Activated CD4-positive, alpha-beta T cell treated with anti-CD3 and anti-CD28 coated beads, Interleukin-2, Interleukin-4, amounts not matched to agents 100 ng/mL and 50 ng/mL, durations not matched to agents 16 hours and 8 hours (primary cell): ENCODE measurements at places on chromosomes 1 and 21.

DNA sequence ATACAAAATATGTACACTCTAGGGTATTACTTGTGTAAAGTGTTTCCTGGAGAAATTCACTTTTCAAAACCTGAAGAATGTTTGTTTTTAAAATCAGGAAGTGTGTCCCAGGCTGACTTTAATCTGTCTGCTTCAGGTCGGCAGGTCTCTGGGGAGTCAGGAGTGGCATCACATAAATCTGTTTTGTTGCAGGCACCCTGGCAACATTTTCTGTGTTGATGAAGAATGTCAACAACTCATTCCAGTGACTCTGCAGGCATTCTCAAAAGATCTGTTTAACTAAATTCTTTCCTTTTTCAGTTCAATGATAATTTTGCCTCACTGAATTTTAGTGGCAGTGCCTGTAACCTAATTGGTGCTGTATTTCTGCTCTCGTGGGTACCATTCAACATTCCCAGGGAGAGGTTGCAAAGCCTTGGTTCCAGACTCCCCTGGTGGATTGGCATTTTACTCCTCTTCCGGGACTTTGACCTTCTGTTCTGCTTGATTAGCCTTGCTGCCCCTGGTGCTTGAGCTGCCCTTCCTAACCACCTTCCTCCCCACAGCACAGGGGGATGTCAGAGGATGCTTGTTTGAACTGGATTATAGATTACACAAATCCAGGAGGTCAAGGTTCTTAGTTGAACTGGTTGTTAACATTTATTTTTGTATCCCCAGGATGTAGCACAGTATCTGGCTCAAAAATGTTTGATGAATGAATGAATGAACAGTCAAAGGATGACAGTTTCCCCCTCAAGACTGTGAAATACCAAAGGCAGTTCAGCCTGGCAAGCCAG is 55.4 kb upstream of the LPGAT1 start:
- DNase-seq: no peak

DNA sequence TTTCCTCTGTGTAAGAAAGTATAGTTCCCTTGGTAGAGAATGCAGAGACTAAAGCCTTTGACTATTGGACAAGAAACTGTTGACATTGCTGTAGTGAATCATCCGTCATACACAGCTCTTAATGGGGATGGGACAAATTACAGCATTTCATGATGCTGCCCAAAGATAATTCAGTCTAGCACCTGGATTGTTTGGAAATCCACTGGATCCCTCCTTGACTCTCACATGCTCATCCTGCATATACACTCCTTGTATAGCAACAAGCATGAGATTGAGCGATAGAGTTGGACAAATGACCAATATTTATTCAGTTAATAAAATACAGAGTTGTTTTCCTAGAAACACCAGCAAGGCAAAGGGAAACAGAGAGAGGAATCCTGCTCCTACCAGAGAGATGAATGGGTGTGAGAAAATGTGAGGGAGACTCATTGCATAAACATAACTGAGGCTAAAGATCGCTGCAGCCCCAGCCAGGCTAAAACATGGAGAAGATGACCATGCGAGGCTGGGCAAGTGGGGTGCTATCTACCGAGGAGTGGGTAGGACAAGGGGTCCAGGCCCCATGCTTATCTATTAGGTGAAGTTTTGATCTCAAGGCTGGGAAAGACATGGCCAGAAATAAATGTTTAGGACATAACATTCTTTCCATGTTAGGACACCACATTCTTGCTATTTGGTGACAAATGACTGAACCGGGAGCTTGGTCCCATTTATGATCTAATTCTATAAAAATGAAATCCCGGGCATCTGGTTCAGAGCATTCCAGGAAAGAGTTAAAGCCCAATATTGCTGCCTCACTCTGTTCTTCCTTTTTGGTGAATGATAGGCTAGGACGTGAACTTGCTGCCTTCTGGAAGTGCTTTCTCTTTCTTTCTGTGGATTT is 153.2 kb downstream of the TGFB2 start:
- DNase-seq: no peak

DNA sequence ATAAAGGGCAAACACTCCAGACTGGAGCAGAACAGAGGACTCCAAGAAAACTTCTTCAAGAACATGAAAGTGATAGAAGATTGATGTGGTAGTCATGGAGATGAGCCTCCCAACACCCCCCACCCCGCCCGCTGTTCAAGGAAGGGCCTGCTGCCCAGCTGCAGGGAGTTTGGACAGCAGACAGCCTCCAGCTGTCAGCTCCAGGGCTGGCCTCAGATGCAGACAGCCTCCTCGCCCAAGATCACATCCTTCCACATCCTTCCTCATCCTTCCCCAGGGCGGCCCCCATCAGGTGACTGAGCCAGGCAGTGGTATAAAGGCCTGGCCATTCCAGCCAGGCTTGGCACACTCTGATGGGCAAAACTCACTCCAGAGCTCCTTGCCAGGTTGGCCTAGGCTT is 24.6 kb downstream of the HMGN2 start:
- DNase-seq: no peak

DNA sequence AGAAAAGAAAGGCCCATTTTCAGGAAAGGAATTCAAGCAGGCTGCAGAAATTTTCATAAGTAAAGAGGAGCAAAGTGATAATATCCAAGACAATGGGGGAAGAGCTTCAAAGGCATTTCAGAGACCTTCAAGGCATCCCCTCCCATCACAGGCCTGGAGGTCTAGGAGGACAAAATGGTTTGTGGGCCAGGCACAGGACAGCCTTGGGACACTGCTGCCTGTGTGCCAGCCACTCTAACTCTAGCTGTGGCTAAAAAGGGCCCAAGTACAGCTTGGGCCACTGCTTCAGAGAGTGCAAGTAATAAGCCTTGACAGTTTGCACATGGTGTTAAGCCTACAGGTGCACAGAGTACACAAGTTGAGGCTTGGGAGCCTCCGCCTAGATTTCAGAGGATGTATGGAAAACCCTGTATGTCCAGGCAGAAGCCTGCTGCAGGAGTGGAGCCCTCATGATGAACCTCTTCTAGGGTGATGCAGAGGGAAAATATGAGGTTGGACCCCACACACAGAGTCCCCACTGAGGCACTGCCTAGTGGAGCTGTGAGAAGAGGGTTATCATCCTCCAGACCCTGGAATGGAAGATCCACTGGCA is 51.8 kb upstream of the ZSWIM5 start:
- DNase-seq: no peak

DNA sequence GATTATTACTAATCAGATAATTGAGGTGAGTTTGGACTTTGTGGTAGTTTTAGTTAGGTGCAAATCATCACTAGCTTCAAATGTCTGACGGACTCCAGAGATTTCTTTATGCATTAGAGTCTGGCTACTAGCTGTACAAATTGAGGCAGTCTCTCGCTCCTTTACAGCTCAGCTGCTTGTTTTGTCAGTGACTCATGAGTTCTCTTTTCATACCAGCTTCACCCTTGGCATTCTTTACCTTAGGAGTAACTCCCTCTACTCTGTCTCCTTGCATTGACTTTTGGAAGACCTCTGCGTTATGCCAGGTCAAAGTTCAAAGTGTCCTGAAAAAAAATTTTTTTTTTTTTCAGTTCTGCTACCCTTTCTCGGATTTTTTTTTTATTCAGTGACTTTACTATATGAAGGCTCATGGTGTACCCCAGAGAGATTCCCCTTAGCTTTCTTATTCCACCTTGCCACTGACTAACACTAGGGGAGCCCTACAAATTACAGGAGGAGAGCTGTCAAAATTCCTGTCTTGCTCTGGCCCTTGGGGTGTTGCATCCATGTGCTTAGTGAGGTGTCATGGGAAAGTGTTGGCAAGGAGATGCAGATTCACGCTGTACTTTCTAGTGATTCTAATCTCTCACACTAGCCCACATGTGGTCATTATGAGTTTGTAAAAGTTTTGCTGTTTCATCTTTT is 576.6 kb downstream of the ADGRL2 start:
- DNase-seq: no peak

DNA sequence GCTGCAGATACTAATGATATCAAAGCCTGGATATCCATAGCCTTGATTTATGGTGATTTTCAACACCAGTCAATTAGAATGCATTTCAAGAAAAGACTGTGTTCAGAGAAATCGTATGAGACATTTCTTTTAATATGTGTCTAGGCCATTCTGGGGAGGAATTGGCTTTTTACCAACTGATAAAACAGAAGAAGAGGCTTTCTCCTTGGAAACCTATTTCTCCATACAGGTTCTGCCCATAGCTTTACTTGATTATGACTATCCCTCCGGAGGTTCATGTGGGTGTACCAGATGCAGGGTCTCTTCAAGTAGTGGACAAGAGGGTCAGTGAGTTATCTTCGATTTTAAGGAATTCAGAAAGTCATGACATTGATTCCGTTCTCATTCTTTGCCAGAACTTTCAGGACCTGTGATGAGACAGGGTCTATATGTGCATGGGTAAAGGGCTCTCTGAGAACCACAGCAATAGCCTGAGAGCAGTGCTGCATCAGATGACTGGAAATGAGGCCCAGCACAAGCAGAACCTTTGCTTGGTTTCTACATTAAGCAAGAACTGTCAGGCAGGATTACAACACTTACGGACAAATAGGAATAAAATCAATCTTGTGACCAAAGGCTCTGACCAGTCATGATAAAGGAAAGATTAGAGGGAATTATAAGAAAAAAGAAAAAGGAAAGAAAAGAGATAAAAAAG is 263.7 kb upstream of the SGIP1 start:
- no peak for DNase-seq

- no peak for DNase-seq
Measured at GRCh38 chr1:213973129-213973528, 14.6 kb upstream of the PROX1 start.

DNA sequence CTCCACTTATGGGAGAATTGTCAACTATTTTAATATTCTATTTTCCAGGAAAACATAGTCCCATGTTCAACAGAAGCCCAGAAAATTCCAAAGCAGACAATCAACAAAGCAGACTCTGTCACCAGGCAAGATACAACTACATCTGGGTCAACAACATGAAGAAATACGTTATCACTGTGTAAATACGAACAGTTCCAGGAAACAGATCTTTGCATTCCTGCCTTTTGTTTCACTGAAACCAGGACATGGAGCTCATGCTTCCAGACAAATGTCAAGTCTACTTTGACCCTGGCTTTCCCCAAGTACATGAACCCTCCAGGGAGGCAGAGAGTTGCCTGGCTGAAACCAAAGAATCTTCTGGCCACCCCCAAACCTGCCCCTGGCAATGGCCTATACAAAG is 106.7 kb downstream of the SETD4 start:
- no peak for DNase-seq
